Panc1 (cell line): ENCODE measurements at places on chromosomes 5 and 9. TPM values are rescaled to one million over a fixed set of nuclear protein-coding genes. Genes with fewer than 3 reads are reported as not detected.

GRXCR2 gene
- total RNA-seq = not detected

BTNL9 gene
- 37.5 TPM for total RNA-seq

ANKRD18A gene
- 9.6 TPM for total RNA-seq

- DNase-seq = no peak
Observed at GRCh38 chr5:42337143-42337542, 86.1 kb upstream of the GHR start.

- no peak for DNase-seq
Observed at GRCh38 chr5:14742498-14742897, 78.0 kb downstream of the OTULIN start.

DNA sequence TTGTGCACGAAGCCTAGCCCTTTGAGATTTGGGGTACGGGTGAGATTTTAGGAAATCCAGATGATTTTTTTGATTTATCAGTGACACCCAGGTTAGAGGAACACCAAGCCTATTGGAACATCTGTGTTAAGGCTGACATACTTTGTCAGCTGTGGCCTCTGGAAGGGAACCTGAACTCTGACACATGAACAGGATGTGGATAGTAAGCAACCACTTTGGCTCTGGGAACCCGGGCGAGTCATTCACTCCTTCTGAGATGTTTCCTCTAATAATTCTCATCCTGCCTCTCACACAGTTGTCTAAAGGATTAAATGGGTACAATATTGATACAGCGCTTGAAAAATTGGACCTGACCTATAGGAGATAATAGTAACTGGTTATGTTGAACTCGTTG, 67.8 kb downstream of the FGF1 start:
- DNase-seq = no peak

- no peak for DNase-seq
Observed at GRCh38 chr9:123109540-123110279, 76.2 kb downstream of the GPR21 start.

GRCh38 chr5:81579262-81579924, 171.5 kb downstream of the SSBP2 start:
- DNase-seq = no peak

DNA sequence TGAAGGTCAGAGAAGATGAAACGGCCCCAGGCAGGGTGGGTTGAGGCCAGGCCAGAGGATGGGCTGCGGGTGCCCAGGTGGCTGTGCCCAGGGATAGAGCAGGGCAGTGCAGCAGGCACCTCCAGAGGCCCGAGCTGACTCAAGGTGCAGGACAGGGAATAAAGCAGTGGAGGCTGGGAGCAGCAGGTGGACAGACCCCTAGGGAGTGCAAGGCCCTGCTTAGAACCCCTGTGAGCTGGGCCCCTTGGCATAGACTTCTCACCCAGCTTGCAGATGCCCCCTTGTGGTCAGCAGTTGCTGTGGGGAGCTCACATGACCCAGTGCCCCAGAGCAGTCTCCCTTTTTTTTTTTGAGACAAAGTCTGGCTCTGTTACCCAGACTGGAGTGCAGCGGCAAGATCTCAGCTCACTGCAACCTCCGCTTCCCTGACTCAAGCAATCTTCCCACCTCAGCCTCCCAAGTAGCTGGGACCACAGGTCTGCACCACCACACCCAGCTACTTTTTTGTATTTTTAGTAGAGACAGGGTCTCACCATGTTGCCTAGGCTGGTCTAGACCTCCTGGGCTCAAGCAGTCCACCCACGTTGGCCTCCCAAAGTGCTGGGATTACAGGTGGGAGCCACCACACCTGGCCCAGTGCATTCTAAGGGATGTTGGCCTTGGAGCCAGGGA, 118.8 kb downstream of the WNK2 start:
- DNase-seq = peak; percentile 17

DNA sequence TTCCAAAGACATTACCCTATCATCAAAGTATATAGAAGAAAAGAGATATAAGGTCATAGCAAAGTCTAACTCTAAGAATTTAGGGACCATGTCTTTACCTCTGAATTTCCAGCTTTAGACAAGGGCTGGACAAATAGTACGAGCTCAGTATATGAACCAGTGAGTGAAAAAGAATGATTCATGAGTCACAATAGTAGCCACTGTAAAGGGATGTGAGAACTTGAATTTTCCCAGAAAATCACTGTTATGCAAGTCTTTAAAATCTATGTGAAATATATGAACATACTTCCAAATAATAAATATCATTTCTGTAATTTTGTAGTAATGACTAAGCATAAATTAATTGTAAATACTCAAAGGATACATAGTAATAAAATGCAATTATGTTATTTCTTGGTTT, 305.9 kb upstream of the PRR16 start:
- DNase-seq = no peak
